Fibroblast of skin of left biceps (primary cell): ENCODE measurements at places on chromosomes 1 and 21.
A peak's percentile ranks its signal among the peaks of the same experiment; 100 is the strongest.

DNA sequence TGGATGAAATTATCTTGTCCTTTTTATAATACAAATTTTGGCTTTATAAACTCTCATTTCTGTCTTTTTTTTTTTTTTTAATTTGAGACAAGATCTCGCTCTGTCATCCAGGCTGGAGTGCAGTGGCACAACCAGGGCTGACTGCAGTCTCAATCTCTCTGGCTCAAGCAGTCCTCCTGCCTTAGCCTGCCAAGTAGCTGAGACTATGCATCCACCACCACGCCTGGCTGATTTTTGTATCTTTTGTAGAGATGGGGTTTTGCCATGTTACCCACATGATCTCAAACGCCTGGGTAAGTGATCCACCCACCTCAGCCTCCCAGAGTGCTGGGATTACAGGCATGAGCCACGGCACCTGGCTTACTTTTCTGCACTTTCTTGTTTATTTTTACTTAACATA lies 7.5 kb downstream of the TOR1AIP1 start:
- DNase-seq = no peak

DNA sequence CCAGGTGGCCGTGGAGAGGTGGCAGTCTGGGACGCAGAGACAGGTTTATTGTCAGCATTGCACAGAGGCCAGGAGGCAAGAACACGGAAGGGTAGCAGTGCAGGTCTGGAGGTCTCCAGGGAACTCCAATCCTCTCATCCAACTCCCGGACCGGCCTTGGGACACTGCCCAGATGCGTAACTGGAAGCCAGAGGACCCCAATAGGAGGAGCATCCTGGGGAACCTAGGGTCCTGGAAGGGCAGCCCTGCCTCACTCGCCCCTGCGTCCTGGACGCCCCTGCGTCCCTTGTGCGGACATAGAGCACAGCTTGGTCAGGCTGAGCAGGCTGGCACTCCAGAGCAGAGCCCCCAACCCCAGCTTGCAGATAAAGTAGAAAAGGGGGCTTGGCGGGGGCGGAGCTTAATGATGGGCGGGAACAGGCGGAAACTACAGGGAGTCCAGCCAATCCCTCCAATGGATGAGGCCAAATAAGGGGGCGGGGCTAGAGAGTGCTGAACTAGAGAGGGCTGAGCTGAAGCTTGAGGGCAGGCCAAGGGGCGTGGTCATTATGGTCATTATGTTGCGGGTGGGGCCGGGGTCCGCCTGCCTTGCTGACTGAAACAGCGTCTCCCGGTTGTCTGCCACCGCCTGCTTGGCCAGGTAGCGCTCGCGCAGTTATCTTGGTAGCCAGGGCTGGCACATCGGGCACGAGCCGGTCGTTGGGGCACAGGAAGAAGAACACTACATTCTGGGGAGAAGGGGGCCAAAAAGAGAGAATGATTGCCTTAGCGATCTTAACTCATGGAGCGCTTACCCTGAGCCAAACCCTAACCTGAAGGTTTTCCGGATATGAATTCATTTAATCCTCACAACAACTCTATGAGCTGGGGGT lies 3.7 kb upstream of the ARHGEF19 start:
- DNase-seq = peak; percentile 23

DNA sequence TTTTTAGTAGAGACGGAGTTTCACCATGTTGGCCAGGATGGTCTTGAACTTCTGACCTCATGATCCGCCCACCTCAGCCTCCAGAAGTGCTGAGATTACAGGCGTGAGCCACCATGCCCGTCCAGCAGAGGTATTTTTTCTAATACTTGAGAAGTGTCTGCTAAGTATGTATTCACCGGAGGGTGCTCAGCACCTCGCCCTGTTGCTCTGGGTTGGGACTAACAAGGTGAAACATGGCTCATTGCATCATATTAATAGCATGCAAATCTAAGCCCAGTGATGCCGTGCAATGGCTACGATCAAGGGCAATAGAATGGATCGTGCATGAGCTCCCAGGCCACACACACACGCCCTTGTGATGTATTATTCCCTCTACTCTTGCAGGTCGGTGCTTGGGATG lies 68.7 kb downstream of the PDE9A start:
- no peak for DNase-seq

- no peak for DNase-seq
Measured at GRCh38 chr1:11341901-11342552, 69.0 kb downstream of the UBIAD1 start.

DNA sequence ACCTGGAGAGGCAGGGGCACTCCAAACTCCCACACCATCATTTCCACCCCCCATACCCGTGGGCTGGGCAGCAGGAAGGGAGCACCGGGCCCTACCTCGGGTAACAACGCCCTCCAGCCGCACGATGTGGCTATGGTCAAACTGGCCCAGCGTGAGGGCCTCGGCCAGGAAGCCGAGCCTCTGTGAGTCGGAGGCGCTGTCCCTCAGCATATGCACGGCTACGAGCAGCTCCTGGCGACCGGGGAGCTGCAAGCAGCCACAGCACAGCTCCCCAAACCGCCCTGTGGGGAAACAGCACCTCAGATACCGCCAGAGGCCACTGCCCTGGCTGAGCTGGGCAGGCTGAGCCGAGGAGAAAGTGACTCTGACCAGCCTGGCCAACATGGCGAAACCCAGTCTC lies 29.2 kb downstream of the CDCA8 start:
- no peak for DNase-seq

GRCh38 chr1:157658571-157658970 lies 42.0 kb downstream of the FCRL3 start:
- no peak for DNase-seq

DNA sequence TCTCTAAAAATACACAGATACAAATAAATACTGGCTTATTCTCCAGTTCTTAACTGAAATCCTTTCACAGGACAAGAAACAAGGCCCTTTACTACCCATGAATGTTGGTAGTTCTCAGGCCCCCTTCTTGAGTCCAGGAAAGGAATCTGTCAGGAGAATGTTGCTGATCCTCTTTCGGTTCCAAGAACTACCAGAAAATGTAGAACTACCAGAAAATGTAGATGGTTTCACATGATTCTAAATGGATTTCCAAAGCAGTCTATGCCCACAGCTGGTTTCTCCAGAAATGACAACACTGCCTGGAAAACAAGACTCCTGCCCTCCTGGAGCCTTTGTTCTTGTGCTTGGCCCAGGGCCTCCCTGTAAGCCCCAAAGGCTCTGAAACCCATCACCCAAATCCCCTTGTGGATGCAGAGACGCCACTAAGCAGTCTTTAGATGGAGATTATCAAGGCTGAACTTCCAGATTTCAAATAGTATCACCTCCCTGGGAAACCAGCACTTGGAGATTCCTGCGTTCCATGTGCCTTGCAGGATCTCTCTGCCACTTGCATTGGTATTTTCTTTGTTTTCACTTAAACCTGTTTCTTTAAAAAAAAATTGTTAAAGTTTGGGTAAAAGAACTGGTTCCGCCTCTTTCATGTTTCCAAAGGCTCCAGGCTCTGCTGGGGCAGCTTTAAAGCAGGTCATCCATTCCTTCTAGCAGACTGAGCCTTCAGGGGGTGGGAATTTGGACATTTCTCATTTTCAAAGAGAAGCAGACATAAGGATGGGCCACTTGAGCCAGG lies 53.4 kb downstream of the MAN1C1 start:
- no peak for DNase-seq

- DNase-seq = no peak
Measured at GRCh38 chr1:161086457-161086856, 2.9 kb downstream of the NECTIN4 start.

GRCh38 chr1:32984455-32985171 lies 20.0 kb upstream of the RNF19B start:
- peak; percentile 41 for DNase-seq

GRCh38 chr1:36160388-36160948 lies 4.5 kb downstream of the MAP7D1 start:
- no peak for DNase-seq

- no peak for DNase-seq
Measured at GRCh38 chr1:217062586-217062985, 339.4 kb upstream of the ESRRG start.

GRCh38 chr1:3762151-3762872 lies 10.1 kb downstream of the CCDC27 start:
- no peak for DNase-seq

- DNase-seq = no peak
Measured at GRCh38 chr21:31752352-31752751, 20.4 kb upstream of the SCAF4 start.

GRCh38 chr1:98027103-98027705 lies 106.4 kb upstream of the DPYD start:
- no peak for DNase-seq

- DNase-seq = no peak
Measured at GRCh38 chr1:208115924-208116640, 128.1 kb downstream of the PLXNA2 start.

DNA sequence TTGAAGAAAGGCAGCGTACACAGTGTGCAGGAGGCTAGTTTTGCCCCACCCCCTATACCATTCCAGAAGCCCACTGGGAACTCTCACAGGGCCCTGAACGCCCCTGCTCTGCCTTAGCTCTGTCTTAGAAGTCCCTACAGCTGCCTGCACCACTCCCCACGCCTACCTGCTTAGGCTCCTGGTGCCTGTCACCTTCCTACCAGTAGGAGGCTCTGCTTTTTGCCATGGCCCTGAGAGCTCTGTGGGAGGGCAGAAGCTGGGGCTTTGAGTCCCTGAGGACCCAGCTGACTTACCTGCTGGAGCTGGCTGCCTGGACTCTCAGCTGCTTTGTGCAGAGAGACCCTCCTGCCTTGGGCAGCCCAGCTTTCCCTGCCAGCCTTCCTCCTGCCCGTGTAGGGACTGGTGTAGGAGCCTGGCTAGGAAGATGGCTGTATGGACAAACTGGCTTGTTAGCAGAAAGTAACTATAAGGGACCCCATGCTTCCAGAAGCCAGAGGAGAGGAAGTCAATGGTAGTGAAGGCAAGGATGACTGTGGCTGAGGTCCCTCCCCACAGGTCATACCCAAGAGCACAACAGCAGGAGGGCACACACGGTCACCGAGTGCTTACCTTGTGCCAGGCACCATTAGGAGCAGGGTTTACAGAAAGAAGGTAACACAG lies 9.8 kb upstream of the CELSR2 start:
- DNase-seq = no peak

GRCh38 chr1:25890239-25891034 lies 14.9 kb upstream of the PAQR7 start:
- DNase-seq = no peak

GRCh38 chr1:157734321-157734720 lies 33.8 kb upstream of the FCRL3 start:
- DNase-seq = no peak

DNA sequence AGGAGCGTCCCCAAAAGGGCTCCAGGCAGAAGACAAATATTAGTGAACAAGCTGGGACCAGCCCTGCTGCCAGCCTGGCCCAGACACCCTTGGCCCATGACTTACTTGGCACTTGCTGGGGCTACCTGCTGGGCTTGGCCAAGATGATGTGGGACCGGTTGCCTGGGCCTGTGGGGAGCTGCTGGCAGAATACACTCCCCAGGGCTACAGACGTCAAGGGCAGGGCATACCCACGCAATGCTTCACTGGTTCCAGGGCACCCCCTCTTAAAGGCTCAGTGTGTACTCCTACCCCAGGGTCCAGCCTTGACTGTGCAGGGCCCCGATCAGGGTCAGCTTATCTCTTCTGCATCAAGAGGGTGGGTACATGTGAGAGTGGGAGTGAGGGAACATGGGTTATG lies 106.5 kb upstream of the SLC2A1 start:
- no peak for DNase-seq

GRCh38 chr21:35134309-35134708 lies 85.2 kb upstream of the RUNX1 start:
- no peak for DNase-seq

DNA sequence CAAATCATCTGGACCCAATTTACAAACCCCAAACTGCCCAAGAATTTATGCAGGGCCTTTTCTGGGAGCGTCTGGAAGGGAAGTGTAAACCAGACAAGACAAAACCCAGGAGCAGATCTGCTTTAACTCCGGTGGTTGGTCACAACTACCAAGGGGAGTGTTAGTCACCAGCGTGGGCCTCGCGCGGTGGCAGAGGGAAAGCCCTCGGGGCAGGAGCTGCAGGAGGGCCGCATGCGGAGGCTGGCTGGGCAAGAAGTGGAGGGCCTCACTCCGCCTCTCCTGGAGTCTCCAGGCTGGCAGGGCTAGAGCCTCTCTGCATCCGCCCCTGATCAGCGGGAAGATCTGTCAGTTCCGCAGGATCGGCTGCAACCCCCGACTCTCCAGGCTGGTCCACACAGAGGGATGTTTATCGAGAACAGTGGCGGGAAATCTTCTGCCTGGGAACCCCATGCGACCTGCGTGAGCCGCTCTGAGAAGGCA lies 2.0 kb downstream of the COL24A1 start:
- peak; percentile 78 for DNase-seq

DNA sequence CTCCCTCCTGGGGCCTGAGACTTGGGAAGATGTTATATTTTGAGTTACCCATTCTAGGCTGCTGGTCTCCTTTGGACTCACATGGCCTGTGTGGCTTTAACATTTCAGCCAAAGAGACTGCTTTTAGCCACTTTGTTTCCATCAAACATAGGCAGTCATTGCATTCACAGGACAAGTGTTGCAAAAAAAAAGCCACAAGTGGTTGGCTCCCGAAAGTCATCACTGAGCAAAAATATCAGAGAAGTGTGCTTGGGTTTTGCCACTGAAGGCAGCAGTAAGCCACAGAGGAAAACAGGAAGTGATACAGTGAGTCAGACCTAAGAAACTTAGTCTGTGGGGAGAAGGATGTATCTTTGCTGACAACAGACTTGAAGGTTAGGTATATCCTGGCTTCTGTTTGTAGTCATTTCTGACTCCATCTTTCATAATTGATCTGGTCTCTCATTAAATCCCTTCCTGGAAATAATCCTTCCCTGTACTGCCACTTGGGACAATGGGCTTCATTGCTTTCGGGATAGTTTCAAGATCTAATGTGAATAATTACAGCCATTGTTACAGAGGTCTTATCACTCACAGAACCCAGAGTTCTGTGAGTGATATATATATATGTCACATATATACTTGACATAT lies 80.9 kb downstream of the COLGALT2 start:
- DNase-seq = peak; percentile 50

GRCh38 chr1:27607239-27607804 lies 3.4 kb upstream of the AHDC1 start:
- no peak for DNase-seq

DNA sequence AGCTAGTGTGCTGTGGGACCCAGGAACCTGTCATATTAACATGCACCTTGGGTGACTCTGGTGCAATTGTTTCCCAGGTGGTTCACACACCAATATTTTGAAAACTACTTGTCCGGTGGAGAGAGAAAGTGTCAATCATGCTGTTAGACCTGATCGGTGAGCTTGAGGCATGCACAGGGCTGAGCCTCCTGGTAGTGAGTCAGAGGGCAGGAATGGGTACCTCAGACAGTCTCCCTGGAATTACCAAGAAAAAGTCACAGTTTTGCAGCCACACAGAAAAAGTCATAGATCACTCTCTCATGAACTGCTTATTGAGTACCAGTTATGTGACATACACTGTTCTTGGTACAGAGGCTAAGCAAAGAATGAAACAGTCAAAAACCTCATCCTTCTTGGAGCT lies 140.1 kb upstream of the NFIA start:
- no peak for DNase-seq
